GM12891 (cell line): ENCODE measurements at places on chromosomes 5 and 9.

DNA sequence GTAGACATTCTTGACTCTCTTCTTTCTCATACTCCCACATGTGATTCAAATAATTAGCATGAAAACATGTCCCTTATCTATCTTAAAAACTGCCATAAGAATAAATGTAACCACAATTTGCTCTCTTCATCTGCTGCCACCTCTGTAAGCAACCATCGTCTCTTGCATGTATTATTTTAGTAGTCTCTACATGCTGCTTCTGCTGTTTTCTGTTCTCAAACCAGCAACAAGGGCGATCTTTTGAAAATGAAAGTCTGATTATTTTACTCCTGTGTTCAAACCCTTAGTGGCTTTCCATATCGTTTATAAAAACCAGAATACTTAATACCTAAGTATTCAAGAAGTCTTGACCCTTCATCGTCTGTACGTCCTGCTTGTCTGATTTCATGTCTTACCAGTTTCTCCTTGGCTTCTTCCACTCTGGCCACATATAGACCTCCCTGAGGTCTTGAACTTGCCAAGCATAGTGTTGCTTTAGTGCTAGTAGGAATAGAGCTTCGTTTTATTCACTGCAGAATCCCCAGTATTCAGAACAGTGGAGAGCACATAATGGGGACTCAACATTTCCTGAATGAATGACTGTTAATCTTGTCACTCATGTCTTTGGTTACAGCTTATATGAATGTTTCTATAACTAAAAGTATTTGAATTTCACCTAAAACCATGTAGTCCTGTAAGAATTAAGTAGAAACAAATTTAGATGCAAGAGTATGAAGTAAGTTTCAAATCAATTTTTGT is 10.6 kb downstream of the CDC42SE2 start:
- DNase-seq: no peak

DNA sequence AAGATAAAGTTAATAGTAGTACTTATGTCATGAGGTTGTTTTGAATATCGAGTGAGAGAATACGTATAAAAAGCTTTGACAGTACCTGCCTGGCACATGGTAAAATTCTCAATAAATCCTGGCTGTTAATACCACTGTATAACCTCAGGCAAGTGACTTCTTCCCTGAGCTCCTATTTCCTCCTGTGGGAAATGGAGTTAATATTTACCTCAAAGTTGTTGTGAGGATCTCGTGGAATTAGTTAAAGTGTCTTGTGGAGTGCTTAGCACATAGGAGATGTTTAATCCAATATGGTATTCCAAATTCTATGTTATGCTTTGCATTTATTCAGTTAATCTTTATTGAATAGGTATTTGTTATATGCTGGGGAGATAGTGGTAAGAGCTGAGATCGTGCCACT is 18.5 kb downstream of the FOCAD start:
- no peak for DNase-seq

DNA sequence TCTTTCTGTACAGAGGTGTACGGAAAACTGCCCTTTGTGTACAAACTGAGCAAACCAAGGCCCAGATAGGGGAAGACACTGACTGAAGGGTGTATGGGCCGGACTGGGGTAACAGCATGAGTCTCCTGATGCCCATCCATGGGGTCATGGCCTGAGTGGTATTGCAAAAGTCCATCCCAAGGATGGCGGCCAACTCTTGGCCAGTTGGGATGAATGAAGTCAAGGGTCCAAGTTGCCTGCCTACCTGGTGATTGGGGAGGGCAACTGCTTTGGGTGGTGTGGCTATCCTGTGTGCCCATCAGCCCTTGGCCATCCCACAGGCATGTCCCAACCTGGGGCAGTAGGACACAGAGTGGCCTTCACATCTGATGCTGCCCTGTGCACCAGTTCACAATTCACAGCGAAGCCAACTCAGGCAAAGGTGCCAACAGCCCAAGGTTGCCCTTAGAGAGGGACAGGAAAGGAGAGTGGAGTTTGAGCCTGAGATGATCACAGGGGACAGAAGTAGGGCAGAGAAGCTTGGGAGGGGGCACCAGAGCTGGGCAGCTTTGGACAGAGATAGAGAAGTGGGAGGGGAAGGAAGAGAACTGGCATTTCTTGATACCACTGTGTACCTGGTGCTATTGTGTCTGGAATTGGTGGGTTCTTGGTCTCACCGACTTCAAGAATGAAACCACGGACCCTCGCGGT is 46.6 kb downstream of the COL15A1 start:
- no peak for DNase-seq

DNA sequence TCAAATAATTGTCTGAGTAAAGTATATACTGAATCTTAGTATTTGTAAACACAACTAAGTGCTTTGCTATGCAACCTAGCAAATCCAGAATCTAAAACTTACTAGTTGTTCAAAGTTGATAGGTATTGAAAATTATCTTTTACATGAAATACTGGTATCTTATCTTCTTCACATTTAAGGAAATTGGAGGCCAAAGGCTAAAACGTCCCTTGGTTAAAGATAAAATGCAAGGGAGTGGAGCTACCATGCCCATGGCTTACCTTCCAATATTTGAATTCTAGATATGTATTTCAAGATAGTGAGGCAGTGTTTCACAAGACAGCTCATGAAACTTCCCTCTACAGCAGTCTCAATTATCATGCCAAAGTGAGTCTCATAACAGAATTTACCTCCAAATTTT is 373.5 kb downstream of the KIAA0825 start:
- no peak for DNase-seq

- DNase-seq: no peak
Measured at GRCh38 chr9:92611621-92612285, 58.2 kb downstream of the IPPK start.

DNA sequence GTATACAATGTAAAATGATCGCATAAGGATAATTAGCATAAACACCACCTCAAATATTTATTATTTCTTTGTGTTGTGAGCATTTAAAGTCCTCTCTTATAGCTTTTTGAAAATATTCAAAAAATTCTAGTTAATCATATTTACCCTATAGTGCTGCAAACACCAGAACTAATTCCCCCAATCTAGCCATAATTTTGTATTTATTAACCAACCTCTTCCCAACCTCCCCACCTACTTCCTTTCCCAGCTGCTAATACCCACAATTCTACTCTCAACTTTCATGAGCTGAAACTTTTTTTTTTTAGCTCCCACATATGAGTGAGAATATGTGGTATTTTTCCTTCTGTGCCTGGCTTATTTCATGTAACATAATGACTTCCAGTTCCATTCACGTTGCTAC is 317.8 kb upstream of the ATP10B start:
- no peak for DNase-seq

DNA sequence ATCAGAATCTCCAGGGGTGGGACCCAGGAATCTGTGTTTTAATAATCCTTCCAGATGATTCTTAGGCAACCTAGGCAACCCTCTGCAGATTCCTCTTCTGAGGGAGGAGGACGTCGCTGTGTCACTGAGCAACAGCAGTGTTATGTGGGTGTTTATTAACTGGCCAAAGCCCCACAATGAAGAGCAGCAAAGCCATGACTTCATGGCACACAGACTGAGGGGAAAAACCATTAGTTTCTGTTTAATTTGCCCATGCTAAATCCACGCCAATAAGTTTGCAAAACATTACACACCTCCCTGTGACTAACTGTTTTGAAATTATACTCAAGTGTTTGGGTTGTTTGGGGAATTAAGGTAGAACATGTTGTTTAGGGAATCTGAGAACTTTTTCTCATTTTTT is 83.7 kb upstream of the TMED7 start:
- DNase-seq: no peak

DNA sequence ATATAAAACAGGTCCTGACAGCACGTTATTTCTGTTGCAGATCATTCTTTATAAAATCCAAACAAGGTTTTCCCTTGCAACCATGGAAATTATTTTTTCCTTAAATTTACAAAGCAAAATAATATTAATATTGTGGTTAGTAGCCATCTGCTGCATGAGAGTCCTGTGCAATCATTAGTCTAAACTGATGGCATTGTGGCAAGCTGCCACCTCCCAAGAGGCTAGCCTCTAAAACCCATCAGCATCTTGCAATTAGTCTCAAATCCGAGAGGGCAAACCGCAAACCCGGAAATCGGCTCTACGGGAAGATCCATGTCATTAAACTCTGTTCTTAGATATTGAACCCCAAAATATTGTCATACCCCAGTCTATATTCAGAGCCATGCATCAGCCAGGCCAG is 11.3 kb upstream of the CDH6 start:
- no peak for DNase-seq

DNA sequence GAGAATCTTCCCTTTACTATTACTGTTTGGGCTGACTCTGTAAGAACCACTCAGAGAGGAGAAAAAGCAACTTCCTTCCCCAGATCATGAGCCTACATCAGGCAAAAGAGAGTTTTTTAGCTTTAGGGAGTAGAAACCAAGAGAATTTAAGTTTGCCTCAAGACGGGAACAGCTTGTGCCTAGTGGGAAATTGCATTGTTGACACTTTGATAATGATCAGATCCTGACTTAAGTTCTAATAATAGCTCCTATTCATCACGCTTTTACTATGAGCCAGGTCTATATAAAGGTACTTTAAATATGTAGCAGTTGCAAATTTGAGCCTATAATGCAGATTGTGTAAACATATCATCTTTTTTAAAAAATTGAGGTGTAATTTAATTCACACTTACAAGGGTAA is 298.2 kb downstream of the MAN2A1 start:
- DNase-seq: no peak

DNA sequence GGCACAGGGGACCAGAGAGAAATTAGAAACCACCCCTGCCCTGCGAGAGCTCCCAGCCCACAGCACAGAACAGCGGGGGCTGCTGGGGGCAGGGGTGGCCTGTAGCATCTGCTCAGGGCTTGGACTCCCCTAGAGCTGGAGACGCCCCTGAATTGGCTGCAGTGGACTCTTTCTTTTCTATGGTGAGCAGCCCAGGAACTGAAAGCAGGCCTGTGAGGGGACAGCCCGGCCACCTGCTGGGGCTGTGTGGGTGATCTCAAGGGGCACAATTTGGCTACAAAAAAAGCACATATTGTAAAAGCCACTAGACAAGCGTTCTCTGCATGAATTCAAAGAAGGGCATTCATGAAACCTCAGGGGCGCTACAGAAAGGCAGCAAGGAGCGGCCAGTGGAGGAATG is 57.5 kb upstream of the ICE1 start:
- no peak for DNase-seq

DNA sequence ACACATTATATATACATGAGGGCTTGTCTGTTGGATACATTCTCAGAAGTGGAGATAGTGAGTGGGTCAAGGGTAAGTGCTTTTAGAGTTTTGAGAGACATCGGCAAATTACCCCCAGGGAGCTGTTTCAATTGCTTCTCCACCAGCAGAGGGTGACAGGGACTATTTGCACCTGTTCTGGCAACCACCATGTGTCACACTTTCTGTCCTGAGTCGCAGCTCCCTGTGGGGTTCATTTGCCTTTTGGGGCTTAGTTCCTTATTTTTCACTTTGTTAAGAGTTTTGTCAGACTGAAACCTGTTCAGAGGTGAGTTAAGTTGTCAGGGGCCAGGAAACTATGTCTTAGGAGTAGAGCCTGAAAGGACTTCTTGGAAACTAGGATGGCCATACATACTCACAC is 20.1 kb upstream of the SLC36A1 start:
- peak; percentile 66 for DNase-seq

GRCh38 chr5:386432-387341 is 56.3 kb upstream of the EXOC3 start:
- no peak for DNase-seq

DNA sequence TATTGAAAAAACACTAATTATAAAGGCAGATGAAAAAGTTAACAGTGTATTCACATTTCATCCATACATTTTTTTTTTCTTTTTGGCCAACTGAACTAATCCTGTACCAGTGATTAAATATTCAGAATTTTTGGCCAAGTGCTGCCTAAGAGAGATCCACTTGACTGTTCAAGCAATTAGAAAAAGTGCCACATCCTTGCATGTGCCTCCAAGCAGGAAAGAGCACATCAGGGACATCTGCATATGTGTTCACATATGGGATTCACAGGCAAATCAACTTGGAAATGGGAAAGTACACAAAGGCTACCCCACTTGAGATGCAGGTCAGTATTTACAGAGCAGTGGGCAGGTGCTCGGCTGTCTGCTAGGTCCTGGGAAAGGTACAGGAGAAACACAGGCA is 163.3 kb upstream of the LHFPL2 start:
- no peak for DNase-seq

DNA sequence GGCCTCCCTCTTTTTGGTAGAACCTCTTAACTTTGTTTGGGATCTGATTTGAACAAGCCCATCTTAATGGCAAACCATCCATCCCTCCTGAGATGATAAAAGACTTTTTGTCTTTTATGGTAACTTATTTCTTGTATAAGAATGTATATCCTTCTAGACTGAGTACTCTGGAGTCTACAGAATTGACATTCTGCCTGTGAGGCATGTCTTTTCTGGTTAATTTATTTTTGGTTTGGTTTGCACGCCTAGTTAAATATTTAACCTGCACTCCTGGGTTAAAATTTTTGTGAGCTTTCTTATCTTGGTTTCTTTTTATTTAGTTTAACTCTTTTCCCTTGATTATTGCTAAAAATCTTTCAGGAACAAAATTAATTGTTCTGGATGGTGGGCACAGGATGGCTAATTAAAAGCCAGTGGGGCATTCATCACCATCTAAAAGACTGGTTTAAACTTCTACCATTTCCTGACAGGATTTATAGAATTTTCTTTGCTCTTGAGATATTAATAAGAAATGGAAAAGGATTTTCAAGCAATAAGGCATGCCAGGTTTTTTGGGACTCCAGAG is 50.3 kb downstream of the PHAX start:
- DNase-seq: no peak

DNA sequence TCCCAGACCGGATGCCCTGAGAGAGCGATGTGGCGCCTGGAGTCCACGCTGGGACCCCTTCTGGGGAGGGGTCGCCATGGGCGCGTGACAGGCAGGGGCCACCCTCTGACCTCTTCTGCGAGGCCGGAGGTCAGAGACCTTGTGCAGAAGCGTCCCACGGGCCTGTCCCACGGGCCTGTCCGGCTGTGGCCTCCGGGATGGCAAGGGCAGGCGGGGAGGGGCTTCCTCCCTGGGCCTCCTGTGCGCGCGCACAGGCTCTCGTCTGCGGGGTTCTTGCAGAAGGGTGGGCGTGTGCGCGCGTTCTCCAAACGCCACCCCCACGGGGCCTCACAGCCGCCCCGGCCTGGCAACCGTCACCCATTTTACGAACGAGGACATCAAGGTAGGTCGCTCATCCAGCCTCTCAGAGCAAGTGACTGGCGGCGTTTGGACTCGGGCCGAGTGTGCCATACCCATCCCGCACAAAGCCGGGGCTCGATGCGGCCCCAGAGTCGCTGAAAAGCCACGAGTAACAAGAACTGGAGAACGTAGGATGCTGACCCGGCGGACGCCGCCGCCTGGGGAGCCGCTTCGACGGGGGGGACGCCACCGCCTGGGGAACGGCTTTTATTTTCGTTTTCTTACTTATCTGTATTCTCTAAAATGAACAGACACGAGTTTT is 897 bp downstream of the AHRR start:
- DNase-seq: no peak

GRCh38 chr9:81125446-81126092 is 563.8 kb downstream of the TLE1 start:
- DNase-seq: no peak

DNA sequence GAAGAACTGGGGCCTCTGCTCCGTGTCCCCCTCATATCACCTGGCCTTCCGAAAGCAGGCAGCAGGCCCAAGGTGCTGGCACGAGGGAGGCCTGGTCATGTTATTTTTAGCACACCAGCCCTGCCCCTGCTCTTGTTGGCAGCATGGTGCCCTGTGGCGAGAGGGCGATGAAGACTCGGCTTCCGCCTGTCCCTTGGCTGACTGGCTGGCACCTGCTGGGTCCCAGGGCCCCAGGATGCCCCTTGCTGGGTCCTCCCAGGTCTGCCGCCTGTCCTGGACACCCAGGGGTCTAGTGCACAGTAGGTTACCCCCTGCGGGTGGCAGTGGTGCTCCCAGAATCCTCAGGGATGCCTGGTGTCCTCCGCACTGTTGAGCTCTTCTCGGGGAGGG is 77.0 kb downstream of the RXRA start:
- DNase-seq: no peak
